ENCODE measurements at places on chromosomes 11 and 22.

- DNase-seq, result no peak
Observed at GRCh38 chr11:81892770-81893635, 840.7 kb downstream of the FAM181B start.

GRCh38 chr11:28108958-28109357 lies 770 bp downstream of the METTL15 start:
- no peak for DNase-seq

GRCh38 chr11:124832571-124832970 lies 32.4 kb upstream of the MSANTD2 start:
- peak; percentile 39 for DNase-seq

- no peak for DNase-seq
Observed at GRCh38 chr11:27860811-27861210, 160.6 kb upstream of the BDNF start.

DNA sequence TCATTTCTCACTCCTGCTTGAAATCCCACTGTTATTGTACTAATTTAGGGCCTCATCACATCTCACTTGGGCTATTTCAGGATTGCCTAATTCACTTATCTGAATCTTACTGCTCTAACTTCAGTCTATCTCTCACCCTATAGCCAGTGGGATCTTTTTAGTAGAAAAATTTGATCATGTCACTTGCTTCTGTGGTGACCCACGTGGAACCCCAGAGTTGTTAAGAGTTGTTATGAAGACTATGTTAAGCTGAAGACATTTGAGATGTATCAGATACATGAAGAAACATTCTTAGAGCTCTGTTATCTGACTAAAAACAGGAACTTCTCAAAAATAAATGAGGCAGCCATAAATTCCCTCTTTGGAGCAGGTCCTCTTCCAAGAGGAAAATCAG lies 1375.6 kb upstream of the TENM4 start:
- DNase-seq, result no peak

GRCh38 chr11:19201737-19202605 lies at the start of gene CSRP3:
TSS of gene CSRP3 (minus strand) at chr11:19201983. CDS start at chr11:19192448, 9,535 bp downstream.
- DNase-seq, result no peak

DNA sequence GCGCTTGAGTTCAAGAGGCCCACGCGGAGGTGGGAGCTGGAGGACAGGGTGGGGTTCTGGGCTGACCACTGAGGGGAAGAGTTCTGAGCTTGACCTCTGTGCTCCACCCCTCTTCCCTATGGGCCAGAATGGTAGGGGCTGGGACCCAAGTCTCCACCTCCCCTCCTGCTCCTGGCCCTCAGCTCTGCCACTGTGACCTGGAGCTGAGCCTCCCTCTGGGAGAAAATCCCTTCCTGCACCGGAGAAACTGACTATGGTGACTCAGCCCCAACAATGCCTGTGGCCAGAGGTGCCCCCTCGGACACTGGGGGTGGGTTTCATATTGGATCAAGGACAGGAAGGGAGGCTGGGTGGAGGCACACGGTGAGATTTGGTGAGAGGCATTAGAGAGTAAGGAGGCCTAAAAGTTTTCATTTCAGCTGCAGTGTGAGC lies 23.0 kb downstream of the RELT start:
- no peak for DNase-seq

- no peak for DNase-seq
Observed at GRCh38 chr11:121487191-121487590, 34.4 kb upstream of the SORL1-AS1 start.

DNA sequence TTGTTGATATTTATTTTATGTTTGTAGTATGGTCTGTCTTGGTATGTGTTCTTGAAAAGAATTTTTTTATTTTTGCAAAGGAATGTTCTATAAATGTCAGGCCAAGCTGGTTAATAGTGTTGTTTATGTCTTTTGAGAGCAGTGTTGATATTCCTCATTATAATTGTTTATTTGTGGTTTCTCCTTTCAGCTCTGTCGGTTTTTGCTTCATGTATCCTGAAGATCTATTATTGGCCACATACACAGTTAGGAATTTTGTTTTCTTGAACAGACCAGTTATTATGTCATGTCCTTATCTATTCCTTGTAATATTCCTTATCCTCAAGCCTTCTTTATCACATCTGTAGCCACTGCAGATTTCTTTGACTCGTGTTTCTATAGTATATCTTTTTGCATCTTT lies 56.5 kb downstream of the PDHX start:
- DNase-seq, result no peak

DNA sequence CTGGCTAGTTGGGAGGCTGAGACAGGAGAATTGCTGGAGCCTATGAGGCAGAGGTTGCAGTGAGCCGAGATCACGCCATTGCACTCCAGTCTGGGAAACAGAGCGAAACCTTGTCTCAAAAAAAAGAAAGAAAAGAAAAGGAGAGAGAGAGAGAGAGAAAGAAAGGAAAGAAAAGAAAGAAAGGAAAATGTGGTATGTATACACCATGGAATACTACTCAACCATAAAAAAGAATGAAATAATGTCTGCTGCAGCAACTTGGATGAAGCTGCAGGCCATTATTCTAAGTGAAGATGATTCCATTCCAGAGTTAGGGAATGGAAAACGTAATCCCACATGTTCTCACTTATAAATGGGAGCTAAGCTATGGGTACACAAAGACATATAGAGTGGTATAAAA lies 30.8 kb downstream of the TTC28 start:
- no peak for DNase-seq

DNA sequence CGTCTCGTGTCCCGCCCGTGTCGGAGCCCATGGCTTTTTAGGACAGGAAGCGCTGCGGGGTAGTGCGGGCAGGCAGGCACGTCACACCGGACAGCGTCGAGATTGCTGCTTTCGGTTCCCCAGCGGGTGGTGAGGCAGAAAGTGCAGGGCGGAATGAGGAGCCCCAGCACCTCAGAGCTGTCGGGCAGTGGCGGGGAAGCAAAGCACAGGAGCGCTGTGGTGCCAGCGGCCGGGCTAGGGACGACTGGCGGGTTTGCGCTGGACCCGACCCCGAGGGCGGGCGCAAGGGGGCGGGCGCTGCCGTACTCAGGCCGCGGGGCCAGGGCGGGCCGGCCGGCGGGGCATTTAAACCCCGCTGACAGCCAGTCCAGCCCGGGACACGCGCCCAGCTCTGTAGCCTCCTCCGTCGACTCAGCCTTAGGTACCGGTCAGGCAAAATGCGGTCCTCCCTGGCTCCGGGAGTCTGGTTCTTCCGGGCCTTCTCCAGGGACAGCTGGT lies at the start of gene SLC37A2:
SLC37A2 (plus strand) TSS at position 375 of the 498 bp plus-strand sequence; CDS start at position 438, 63 bp downstream.
- peak; percentile 61 for DNase-seq

GRCh38 chr11:101880222-101880621 lies 34.6 kb upstream of the CEP126 start:
- DNase-seq, result no peak

- no peak for DNase-seq
Observed at GRCh38 chr11:93849751-93850593, 446 bp downstream of the VSTM5 start.

DNA sequence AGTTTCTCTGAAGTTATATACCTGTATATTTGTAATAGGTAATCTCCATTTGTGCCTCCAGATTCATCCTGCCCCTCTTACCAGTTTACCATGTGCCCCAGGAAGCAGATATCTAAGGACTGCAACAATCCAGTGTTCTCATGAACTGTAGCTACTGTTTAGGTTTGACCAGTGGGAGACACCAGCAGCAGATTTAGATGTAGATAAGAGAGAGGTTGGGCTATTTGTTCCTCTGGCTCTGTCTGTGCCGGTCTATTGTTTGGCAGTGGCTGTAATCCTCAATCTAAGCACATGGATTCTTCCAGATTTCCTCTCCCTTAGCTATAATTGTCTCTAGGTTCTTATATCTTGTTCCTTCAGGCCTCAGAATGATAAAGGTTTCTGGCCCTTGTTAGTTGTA lies 88.4 kb downstream of the ANO3 start:
- DNase-seq, result no peak

DNA sequence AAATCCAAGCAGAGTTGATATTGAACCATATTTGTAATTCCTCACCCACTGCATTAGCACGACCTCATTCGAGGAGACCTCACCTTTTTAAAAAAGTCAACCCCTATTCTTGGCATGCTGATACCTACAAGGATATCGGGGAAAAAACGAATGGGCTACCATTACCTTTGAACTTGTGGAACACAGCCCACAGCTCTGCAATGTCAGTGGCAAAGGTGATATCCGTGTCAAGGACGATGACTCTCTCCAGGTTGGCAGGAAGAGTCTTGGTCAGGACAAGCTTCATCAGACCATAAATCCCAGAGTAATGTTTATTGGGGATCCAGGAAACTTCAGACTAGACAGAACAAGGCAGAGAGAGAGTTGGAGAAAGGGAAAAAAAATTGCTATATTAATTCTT lies 355.6 kb downstream of the LARGE1 start:
- DNase-seq, result no peak

DNA sequence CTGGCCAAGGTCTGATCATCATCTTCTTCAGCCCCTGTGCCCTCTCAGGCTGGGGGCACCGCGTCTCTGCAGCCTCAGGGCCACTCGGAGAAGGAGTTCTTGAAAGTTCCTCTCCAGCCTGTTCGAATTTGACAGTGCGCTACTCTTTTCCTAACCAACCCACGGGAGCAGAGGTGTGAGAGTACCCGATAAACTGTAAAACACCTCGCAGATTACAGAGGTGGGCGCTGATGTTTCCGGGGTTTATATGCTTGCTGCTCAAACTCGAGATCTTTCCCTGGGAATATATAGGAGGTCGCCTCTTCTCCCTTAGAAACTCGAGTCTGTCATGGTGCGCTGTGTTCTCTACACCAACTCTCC lies 515 bp downstream of the CTR9 start:
- no peak for DNase-seq

GRCh38 chr11:119641983-119642745 lies 86.8 kb downstream of the NECTIN1 start:
- peak; percentile 52 for DNase-seq

DNA sequence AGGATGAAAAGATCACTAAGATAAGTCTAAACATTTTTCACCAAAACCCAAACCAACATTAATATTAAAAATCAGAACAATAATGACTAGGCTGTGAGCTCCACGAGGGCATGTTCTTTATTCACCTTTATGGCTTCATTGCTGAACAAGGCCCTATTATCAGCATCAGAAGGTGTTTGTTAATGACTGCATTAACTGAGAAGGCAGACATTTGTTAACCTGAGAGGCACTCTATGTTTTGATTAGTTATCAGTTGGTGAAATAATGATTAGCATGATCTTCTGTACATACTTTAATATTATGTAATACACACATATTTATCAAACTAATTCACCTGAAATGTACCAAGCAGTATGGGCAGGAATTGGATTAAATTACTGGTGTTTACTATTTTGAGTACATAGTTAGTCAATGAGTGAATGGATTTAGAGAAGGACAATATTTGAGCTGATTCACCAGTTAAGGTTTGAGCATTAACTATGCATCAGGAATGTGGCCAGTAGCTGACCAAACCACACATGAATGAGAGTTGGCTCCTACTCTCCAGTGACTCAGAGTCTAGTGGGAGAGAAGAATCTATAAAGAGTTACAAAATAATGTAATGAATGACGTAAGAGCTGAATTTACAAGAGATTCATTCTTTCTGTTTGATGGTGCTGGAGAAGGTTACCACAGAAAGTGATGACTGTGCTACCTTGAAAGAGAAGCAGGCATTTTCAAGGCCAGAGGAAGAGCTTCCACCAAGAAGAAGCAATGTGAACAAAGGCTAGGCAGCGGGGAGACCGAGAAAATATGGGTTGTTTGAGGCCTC lies 6.7 kb downstream of the IL18 start:
- DNase-seq, result peak; percentile 93

DNA sequence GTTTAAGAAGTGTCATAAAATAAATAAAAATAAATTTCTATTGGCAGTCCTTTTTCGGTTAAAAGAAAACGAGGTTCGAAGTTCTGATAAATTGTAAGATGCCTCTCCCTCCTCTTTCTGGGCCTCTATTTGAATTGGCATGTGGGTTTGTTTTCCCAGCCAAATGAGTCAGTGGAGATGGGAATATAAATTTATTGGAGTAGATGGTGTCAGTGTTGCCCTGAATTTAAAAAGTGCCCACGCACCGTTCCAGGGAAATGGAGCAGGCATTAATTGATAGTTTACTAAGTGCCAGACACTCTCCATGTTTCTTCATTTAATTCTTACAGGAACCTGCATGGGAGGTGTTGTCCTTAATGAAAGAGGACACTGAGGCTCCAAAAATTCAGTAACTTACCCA lies 119.2 kb downstream of the FEZ1 start:
- DNase-seq, result no peak

GRCh38 chr11:66006891-66007176 lies 4.5 kb downstream of the BANF1 start:
- no peak for DNase-seq

- DNase-seq, result no peak
Observed at GRCh38 chr11:45087086-45087899, 59.1 kb upstream of the PRDM11 start.

- DNase-seq, result peak; percentile 65
Observed at GRCh38 chr22:35437049-35437448, 37.1 kb downstream of the MCM5 start.

DNA sequence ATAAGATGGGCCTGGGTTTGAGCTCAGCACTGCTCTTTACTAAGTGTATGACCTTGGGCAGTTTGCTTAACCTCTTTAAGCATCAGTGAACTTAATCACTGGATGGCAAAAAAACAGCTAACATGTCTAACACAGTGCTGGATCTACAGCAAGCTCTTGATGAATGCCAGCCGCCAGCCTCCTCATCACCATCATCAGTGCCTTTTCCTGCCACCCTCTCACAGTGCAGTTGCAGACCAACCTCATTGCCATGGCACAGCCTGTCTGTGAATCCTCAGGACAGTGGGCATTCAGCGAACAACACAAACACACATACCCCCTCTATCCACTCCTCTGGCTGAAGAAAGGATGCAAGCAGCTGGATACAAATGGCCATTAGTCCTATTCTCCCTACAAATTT lies 133.0 kb downstream of the OPCML start:
- DNase-seq, result no peak
